ENCODE measurements at places on chromosomes 16 and 17.

- no peak for DNase-seq
Observed at GRCh38 chr17:77426676-77427386, 286.1 kb downstream of the SEC14L1 start.

GRCh38 chr16:56478281-56479049 is 27.1 kb downstream of the OGFOD1 start:
- no peak for DNase-seq

GRCh38 chr16:81636298-81636993 is 142.6 kb upstream of the PLCG2 start:
- DNase-seq: no peak

- DNase-seq: no peak
Observed at GRCh38 chr16:70152578-70153302, 20.8 kb upstream of the CLEC18C start.

DNA sequence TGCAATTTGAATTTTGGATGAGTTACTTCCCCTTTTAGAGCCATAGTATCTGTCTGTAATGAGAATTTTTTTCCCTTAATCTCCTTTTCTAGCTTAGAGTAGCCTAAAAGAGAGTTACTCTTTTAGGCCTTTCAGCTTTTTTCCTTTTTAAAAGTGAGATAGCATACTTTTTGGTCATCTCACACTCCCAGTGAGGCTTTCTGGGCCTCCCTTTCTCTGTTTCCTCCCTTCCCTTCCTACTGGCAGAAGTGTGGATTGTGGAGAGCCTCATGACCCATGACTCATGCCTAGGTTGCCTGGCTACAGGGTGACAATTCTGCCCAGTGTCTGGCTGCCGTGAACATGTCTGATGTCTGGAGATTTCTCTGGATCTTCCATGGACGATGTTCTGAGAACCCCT is 15.2 kb downstream of the KRT23 start:
- DNase-seq: no peak

DNA sequence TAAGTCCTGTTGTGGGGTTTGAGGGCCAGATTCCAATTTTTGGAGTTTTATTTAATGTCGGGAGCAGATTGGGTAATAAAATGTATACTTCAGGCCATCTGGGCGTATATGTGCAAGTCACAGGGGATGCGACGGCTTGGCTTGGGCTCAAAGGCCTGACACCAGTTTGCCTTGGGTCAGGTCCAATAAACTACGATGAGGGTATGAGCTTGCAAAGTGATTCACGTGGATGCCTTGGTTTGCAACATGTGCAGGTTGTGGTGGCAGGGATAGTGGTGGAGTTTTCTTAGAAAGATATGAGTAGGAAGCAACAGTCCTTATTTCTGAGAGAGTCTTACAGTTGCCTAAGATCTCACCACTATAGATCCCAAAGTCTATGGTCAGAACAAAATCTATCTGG is 157.0 kb upstream of the CDH11 start:
- no peak for DNase-seq

GRCh38 chr16:28084209-28084608 is 20.7 kb upstream of the GSG1L start:
- no peak for DNase-seq
